Left lobe of liver (tissue), 2 donors: ENCODE measurements at places on chromosomes 5 and 9. TPM values are rescaled to one million over a fixed set of nuclear protein-coding genes. Genes with fewer than 3 reads are reported as not detected.

The DNAI1 gene
- not detected for total RNA-seq

The BARX1 gene
- not detected for total RNA-seq

The FBP2 gene
- total RNA-seq = not detected

The SPINK6 gene
- total RNA-seq = not detected

The CERCAM gene
- 1.0 TPM for total RNA-seq
